Stimulated activated CD4-positive, alpha-beta T cell treated with anti-CD3 and anti-CD28 coated beads, Interleukin-2, amount 100 ng/mL, for 48 hours (primary cell): ENCODE measurements at places on chromosomes 16 and 17.

DNA sequence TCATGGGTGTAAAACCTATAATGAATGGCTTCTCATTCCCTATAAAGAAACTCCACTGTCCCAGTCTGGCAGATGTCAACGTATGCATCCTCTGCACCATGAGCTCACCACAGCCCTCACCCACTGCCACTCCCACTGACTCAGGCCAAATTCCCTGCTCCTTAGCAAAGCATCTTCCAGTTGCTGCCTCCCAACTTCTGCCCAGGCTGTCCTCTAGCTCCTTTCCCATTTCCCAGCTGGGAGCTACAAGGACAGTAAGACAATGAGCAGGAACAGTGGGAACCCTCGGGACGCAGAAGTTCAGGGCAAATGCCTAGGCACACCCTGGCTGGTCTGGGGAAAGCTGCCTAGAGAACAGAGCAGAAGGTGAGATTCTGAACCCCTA lies 9.1 kb upstream of the THAP11 start:
- no peak for DNase-seq

- DNase-seq = no peak
Observed at GRCh38 chr16:84544031-84544773, 39.7 kb upstream of the MEAK7 start.

- no peak for DNase-seq
Observed at GRCh38 chr17:17119106-17119505, 76.8 kb downstream of the MPRIP start.

- DNase-seq = peak; percentile 57
Observed at GRCh38 chr16:24255456-24256371, at the start of gene CACNG3. Gene CACNG3 (plus strand): TSS chr16:24256335. CDS start chr16:24256755, 420 bp downstream.

DNA sequence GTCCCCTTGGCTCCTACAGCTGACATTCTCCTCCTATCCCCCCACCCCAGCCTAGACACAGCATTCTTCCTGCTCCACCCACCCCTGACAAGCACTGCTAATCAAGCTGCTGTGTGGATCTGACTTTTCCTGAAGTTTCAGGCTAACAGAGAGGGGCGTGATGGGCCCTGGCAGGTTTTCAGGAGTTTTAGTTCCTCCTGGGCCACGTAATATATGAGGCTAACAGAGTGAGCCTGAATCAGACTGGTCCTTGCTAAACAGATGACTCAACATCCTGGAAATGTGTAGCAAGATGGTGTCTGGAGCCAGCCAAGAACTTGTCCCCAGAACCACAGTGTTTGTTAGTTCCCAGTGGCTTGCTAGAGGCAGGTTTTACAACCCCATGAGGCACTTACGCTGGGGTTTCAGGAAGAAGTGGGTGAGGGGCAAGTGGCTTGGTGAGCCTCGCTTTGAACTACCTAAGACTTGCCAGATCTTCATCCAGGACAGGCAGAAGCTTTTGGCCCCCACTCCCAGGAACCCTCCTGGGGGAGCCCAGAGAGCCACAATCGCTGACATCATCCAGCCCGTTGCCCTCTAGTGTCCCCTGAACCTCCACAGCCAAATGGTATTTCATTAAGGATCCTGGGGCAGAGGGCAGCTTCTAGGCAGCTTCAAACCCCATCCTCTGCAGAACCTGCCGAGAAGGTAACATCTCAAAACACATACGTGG lies 15.9 kb downstream of the TMEM92 start:
- no peak for DNase-seq

DNA sequence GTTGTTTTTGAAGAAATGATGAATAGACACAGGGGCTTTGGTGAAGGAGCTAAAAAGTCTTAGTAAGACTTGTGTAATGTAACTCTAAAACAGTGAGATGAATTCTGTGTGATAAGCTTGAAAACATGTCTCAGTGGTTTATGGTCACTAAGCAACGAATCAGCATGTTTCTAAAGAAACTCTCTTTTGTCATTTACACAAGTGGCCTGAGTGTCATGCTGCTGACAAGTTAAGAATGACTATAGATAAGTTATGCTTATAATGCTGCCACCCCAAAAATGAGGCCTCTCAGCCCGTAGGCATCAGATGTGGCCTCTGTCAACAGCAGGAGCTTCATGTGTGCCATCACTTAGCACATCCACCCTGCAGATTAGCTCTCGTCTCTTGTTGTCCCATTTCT lies 8.7 kb downstream of the COX10 start:
- no peak for DNase-seq

GRCh38 chr17:36935671-36936454 lies 1.4 kb upstream of the LHX1 start:
- DNase-seq = no peak

- no peak for DNase-seq
Observed at GRCh38 chr17:81885869-81886548, 5.4 kb downstream of the ALYREF start.

DNA sequence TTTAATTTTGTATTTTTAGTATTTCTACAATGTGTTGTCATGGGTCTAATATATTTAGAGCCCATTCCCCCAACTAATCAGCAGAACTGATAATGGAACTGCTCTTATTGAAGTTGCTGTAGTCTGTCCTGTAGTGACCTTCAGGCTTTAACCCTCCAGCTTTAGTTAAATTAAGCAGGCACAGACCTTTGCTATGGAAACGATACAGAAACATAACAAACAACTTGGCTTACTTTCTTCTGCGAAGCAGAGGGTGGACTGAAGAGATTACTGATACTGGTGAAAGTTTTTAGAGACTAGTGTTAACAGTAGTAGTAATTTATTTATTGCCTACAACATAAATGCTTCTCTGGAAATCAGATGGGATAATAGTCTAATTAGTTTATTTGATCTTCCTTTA lies 61.4 kb downstream of the NFATC3 start:
- DNase-seq = no peak

DNA sequence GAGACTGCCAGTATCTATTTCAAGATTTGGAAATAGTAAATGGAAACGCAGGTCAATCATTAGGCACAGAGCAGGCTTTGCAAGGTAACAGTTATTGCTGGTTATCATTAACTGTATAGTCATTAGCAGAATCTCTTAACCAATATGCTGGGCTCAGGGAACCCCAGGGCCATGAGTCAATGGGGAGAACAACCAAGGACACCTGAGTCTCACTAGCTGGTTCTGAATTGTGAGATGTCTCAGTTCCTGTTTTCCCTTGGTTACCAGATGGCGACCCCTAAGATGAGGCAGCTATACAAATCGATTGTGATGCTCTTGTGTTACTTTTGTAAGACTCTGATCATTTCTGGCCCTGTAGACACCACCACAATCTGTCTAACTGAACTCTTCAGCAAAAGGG lies 385.3 kb downstream of the HAPSTR1 start:
- DNase-seq = no peak

DNA sequence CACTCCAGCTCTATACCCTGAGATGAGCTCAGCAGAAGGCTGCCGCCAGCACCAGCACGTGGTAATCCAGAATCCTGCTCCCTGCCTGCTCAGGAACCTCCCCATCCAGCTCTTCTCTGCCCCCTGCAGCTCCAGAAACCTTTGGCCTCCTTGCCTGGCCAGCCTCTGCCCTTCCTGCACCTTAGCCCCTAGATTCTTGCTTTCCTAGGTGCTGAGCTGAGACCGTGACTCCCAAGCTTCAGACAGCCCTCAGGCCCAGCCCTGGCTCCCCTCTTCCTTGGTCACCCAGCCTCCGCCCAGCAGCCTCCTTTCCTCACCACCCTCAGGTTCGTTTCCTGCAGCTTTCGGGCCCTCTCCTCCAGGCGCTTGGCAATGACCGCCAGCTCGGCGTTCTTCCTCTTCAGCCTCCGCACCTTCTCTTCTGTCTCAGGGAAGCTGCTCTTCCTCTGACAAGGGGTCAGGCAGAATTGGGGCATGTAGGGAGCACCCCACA lies 2.6 kb downstream of the TSPOAP1 start:
- DNase-seq = no peak

- DNase-seq = no peak
Observed at GRCh38 chr17:17353625-17354484, 50.7 kb downstream of the NT5M start.

GRCh38 chr17:64657610-64658125 lies 4.4 kb downstream of the SMURF2 start:
- DNase-seq = no peak

DNA sequence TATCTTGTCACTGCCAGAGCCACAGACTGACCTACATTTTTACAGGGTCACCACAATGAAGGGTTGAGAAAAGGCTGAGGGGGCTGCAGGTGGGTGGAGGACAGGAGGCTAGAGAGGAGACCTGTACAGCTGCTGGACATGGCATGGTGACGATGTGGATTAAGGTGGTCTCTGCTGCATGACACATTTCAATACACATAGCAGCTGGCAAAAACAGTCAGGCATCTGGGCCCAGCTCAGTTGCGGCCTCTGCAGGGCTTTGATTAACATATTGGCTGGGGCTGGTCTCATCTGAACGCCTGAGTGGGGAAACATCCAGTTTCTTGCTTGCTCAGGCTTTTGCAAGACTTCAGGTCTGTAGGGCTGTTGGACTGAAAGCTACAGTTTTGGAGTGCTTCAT lies 265.4 kb upstream of the FOXF1 start:
- DNase-seq = no peak

GRCh38 chr16:78325468-78326352 lies 226.3 kb downstream of the WWOX start:
- DNase-seq = no peak

DNA sequence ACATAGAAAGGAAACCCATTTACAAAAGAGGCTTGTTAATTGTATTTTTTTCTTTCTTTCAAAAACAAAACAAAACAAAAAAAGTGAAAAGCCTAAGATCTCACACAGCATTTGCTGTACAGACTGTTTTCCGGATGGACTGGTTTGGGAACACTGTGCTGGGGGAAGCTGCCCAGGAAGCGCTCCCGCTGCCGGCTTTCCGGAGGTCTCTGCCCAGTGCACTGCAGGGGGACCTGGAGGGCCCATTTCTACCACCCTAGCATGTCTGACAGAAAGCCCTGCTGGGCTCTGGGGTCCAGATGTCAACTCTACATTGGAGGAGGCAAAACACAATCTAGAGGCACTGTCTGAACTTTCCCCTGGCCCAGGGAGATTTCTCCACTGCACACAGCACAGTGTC lies 26.3 kb upstream of the CLEC18B start:
- DNase-seq = no peak

GRCh38 chr17:77887464-77888241 lies 70.8 kb upstream of the TNRC6C start:
- peak; percentile 31 for DNase-seq

GRCh38 chr16:29848420-29849297 lies 14.4 kb downstream of the CDIPT start:
- peak; percentile 87 for DNase-seq
